ENCODE measurements at places on chromosomes 16 and 17. TPM values are rescaled to one million over a fixed set of nuclear protein-coding genes. Genes with fewer than 3 reads are reported as not detected.

Gene NDE1
- total RNA-seq, result 29.8 TPM

Gene GSE1
- 122 TPM for total RNA-seq

Gene CHCT1
- not detected for total RNA-seq

- DNase-seq, result peak; percentile 54
These were observed 19.0 kb upstream of the RMI2 start for GRCh38 chr16:11326084-11326736.

DNA sequence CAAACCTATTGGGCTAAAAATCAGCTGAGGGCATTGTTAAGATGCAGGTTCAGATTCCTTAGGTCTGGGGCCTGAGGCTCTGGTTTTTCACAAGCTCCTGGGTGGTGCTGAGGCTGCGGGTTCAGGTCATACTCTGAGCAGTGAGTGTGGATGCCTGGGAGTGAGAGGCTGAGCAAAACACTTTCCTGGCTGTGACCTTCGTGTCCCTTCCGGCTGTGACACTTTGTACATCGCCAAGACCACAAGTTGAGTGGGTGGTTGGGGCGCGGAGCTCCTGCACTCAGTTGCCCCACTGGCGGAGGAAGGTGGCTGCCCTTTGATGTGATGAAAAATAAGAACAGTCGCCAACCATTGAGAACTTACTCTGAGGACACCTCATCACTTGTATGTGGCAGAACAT lies 24.8 kb downstream of the CCR7 start:
- DNase-seq, result no peak

GRCh38 chr17:10034719-10035475 lies 129.8 kb upstream of the RCVRN start:
- no peak for DNase-seq

DNA sequence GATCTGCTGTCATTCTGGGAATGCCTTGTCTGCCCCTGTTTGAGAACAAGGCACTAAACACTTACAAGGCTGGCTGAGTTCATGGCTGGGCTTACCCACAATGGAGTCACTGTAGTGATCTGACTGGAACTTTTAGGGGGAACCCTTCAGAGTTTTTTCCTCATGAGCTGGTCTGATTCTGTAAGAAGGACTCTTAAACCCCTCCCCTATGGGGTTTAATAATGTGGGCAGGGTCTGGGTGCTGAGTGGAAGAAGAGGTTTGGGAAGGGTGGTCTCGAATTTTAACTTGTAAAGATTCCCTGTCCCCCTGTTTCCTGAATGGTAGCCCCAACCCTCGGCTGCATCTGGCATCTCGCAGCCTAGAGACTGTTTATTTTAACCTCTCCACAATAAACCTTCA lies 30.6 kb downstream of the OSBPL7 start:
- no peak for DNase-seq

DNA sequence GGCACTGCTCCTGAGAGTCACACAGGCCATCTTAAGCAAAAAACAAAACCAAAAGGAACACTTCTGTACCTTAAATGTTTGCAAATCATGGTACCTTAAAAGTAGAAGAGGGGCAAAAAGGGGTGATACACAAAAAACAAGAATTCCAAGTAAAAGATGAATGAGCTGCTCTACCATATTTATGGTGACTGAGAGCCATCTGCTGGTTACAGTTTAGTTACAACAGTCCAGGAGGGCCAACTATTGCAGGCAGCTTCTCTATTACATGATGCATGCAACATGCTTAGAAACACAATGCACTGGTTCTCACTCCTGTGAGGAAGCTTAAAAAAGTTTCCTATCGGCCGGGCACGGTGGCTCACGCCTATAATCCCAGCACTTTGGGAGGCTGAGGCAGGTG lies 53.5 kb downstream of the STX8 start:
- peak; percentile 72 for DNase-seq

DNA sequence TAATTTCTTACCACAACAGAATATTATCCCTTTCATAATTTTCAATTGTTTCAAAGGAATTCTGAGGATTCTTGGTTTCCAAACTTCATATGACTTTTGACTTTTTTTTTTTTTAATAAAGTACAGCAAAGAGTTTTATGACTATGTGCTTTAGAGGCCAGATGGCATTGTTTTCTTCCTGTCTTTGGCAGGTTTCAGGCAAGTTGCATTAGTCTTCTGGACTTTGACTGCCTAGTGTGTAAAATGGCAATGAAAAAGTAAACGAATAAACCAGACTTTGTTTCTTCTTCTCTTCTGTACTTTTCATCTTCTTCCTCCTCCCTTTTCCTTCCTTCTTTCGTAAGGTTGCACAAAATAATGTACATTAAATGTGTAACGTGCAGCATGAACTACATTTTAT lies 172.6 kb upstream of the RBFOX1 start:
- DNase-seq, result no peak

- DNase-seq, result no peak
These were observed 192.8 kb upstream of the CDH11 start for GRCh38 chr16:65314627-65315008.

GRCh38 chr16:20846030-20846429 lies 39.7 kb downstream of the REXO5 start:
- no peak for DNase-seq

DNA sequence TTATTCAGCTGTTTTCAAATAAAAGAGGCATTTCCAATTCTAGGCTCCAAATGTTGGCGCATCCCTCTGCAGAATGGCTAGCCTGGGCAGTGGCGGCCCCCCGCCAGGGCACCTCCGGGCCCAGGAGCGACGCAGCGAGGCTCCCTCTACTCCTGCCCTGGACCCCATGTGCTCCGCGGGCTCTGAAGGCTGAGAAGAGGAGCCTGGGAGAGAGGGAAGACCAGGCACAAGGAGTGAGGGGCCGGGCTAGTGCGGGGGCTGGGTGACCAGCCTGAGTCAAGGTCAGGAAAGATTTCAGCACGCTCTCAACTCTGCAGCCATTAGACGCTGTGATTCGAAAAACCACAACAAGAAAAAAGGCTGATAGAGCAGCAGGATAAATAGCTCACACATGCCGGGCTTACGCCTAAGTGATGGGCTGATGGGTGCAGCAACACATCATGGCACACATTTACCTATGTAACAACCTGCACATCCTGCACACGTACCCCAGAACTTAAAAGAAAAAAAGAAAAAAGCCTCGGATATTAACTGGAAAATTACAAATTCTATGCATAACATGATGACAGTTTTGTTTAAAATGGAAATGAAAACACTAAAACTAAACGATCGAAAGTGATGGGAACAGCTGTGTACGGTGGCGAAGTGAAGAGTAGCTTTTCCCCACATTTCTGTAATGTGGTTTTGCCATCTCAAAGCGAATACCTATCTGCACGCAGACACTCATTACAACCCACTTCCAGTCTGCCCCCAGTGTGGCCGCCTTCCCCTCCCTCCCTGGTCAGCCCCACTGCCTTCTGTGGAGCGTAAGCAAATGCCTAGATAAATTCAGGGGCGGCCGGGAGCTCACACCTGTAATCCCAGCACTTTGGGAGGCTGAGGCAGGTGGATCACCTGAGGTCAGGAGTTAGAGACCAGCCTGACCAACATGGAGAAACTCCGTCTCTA lies 44.4 kb downstream of the MAP1LC3B start:
- peak; percentile 17 for DNase-seq

DNA sequence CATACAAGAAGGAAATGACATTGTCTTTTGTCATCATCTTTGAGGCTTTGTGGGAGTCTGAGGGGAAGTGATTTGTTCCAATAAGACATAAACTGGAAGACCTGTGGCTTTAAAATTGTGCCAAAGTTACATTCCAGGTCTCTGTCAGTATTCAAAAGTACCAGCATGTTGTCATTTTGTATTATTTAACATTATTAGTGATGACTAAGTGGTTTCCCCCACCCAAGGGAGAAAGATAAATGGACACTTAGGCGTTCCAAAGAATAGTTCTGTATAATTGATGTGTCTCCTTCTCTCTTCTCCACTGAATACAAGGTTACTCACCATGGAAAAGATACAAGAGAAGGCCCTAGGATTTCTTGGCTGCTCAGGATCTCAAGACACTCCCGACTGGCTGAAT lies 3.8 kb downstream of the CFAP97D1 start:
- DNase-seq, result no peak

DNA sequence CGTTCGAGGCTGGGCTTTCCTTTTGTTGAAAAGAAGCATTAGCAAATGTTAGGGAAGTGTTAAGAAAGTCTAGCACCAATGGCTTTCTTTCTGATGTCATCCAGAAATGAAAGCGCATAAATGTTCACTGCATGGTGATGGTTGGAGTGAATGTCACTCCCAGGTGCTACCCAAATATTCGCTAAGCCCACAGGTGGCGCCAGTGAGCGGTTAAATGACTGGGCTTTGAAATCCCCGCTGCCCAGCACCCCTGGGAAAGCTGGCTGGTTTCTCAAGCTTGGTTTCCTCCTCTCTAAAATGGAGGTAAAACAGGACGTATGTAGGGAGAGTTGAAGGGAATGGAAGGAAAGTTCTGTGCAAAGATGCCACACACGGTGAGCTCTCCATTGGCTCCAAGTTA lies 104.4 kb downstream of the IRX5 start:
- DNase-seq, result peak; percentile 21

GRCh38 chr17:2983255-2983654 lies 80.2 kb downstream of the OR1D5 start:
- no peak for DNase-seq

DNA sequence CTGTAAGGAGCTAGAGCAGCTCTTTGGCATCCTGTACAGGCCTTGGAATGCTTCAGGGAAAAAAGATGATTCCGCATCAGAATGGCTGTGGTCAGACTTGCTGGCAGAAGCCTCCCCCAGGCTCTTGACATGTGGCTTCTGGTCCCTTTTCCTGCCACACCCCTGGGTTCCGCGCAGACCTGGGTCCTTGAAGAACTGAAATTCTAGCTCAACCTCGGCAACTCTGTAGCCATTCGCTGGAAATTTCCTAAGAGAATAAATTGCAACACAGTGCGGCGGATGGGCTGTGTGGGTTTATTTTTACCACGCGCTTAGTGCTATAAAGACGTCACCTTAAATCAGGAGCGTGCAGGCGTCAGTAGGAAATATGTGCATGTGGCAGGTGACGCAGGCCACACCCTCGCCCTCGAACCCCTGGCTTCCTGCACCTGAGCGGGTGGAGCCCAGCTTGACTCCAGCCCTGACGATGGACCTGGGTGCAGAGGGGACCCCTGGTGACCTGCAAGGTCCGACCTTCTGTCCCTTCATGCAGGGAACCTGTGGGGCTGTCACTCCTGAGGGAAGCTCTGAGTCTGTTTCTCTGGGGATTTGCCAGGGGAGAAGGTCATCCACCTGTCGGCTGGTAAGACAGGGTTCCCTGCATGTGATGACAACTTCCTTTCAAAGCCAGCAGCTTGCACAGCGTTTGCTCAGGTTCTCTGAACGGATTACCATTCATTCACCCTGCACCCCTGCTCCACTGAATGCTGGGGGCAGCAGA lies 46.3 kb downstream of the METRNL start:
- no peak for DNase-seq

GRCh38 chr16:66810391-66810790 lies 9.0 kb upstream of the TERB1 start:
- DNase-seq, result no peak

GRCh38 chr17:48123111-48123510 lies 15.5 kb downstream of the SNX11 start:
- no peak for DNase-seq

Measured in lung (tissue), 17 donors.